ENCODE measurements at places on chromosomes 2 and 18.

GRCh38 chr18:45245091-45245511, 370.2 kb upstream of the SLC14A2 start:
- no peak for DNase-seq

GRCh38 chr2:233845301-233846060, 8.9 kb downstream of the HJURP start:
- DNase-seq: no peak

- DNase-seq: no peak
Measured at GRCh38 chr2:105307962-105308361, 21.6 kb downstream of the TGFBRAP1 start.

DNA sequence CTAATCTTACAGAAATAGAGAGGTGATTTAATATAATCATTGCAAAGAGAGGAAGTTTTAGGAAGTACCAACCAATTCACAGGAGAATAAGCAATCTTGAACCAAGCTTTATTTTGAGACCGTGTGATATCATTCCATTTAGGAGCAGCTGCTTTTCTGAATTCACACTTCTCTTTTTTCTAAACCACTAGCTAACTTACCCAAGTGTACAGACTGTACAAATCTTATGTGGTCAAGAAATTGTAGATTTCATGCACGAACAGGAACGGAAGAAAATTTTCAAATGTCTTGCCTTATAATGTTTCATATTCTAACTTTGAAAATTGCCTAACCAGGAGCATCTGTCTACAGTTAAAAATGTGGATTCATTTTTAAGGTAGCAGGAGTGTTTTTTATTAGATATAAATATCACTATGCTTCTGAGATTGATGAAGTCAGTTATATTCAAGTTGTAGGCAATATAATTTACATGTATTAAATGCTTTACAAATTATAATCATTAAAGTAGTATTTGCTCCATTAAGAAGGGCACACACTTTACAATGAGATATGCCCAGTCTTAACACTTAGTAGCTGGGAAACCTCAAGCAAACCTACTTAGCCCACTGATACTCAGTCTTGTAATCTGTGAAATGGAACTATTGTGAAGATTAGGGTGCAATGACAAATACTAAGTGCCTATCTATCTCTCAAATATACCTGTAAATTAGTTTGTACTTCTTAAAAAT, 302.2 kb upstream of the STON1 start:
- DNase-seq: no peak

GRCh38 chr2:221775096-221775495, 203.0 kb upstream of the EPHA4 start:
- no peak for DNase-seq

DNA sequence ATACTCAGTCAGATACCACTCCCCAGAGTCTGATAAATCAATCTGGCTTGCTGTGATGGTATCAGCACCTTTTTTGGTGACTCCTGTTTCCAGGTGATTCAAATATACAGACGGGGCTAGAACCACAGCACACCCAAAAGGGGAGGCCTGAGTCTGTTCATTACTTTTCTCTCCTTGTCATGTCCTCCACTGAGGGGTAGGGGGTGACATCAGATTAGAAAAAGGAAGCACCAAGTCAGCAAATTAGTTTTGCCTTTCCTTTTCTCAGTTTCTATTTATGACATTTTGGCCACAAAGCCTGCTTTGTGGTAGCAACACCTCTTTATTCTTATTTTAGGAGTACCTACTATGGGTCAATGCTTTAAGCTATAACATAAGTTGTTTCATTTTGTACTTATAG, 127.4 kb downstream of the CCDC102B start:
- no peak for DNase-seq

GRCh38 chr18:35624146-35624545, 42.6 kb downstream of the GALNT1 start:
- DNase-seq: no peak

All from neural crest cell (in vitro differentiated cells).